Ovary (tissue), 10 donors: ENCODE measurements at places on chromosomes 6 and 20.

- no peak for DNase-seq
Measured at GRCh38 chr6:126380072-126380583, 40.2 kb downstream of the CENPW start.

- no peak for DNase-seq
Measured at GRCh38 chr6:123716506-123716905, 79.8 kb upstream of the TRDN start.

DNA sequence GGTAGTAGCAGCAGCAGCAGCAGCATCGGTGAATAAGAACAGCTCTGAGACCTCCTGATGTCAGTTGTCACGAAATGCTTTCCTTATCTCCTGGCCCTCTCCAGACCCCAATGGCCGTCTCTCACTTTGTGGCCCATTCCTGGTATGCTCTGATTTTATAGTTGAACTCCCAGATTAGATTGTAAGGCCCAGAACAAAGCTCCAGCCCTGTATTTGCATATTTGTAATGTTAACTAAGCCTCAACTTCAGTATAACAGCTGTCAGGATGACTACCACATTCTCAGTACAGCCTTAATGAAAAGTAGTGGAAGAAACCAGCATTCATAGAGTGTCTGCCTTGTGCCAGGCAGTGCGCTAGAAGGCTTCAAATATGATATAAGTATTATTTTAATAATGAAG is 180.9 kb downstream of the SASH1 start:
- no peak for DNase-seq

GRCh38 chr20:23595941-23596340 is 9.8 kb downstream of the CST9 start:
- DNase-seq: no peak

DNA sequence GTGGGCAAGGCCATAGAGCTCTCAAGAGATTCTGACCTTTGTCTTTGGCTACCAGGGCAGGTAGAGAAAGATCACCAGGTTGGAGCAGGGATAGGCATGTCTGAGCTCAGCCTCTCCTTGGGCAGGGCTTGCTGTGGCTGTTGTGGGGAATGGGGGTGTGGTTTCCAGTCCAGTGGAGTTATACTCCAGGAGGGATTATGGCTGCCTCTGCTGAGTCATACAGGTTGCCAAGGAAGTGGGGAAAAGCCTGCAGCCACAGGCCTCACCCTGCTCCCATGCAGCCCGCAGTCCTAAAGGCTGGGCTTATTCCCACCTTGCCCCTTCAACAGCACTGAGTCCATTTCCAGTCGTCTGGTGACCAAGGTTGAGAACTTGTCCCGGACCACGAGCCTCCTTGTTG is 21.9 kb downstream of the MEP1A start:
- no peak for DNase-seq

- DNase-seq: no peak
Measured at GRCh38 chr6:84137989-84138575, 89.4 kb downstream of the CEP162 start.

DNA sequence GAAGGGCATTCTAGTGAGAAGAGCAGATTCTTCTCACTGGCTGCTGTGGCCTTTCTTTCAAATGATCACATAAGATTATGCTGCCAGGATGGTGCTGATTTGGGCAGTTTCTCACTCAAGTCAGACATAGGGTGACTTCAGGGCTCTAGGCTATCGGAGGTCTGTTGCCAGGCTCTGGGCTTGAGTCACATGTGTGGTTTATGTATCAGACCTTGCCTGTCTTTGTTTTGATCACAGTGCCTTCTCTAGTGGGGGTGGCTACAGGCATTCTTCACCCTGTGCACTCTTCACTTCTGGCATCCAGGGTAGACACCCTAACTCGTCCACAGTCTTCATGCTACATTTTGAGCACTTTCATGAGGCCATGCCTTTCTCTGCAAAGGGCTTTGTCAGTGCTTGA is 823.7 kb upstream of the MAN1A1 start:
- no peak for DNase-seq

GRCh38 chr20:3042625-3043024 is 797 bp upstream of the GNRH2 start:
- DNase-seq: peak; percentile 83

- no peak for DNase-seq
Measured at GRCh38 chr6:158663625-158664165, 13.8 kb downstream of the SYTL3 start.

GRCh38 chr6:158595223-158595622 is 35.3 kb downstream of the TMEM181 start:
- no peak for DNase-seq

GRCh38 chr20:23298155-23298554 is 52.4 kb upstream of the NXT1 start:
- no peak for DNase-seq

DNA sequence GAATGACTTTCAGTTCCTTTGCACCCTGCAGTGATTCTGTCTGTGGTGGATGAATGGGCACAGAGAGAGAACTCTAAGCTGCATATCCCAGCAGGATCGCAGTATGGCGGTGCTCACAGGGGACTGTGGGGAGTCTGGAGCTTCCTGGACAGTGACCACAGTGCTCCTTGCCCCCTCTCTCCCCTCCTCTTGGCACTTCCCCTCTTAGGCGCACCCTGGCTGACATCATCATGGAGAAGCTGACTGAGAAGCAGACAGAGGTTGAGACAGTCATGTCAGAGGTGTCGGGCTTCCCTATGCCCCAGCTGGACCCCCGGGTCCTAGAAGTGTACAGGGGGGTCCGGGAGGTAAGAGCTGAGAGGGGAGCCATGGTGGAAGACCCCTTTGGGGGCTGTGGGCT is 8.6 kb downstream of the BYSL start:
- DNase-seq: no peak

DNA sequence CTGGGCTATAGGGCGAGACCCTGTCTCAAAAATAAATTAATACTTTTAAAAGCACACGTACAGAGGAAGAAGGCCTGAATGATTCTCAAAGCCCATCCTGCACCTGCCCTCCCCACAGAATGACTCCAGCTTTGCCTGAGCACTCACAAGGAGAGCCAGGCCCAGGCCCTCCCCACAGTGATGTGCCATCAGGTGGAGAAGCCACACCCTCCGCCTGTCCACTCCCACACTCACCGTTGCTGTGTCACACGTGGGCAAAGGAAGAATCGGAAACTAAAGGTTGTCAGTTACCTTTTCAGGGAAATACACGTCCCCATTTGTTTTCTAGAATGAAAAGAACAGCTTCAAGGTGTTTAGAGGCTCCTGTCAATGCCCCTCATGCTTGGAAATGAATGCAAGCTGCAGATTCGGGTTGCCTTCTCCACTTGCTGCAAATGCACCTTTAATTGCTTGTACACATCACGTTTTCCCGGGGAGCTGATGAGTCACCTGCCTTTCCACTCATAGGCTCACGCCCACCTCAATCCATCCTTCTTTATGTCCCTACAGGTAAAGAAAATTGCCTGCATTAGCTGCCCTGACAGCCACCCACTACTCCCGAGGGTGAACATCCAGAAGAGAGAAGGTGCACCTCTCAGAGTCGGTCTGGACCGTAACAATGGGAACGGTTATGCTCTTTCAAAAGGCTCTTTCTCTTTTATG is 45.5 kb upstream of the AFDN start:
- DNase-seq: no peak

- DNase-seq: no peak
Measured at GRCh38 chr6:170258407-170258806, 32.5 kb downstream of the DLL1 start.

DNA sequence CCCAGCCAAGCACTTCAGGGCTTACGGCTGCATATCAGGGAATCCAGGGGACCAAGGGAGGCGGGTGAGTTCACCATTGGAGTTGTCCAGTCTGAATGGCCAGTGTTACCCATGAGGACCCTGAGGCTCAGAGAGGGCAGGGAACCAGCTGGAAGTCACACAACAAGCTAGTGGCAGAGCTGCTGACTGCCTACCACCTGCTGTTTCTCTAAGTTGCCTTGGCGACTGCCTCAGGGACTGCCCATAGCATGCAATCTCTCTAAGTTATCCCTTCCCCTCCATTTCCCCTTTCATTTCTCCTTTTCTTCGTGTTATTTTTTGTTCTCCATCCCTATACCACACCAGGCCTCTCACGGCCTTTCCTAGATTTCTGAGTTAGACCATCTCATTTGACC is 71.8 kb upstream of the SIRPA start:
- no peak for DNase-seq

GRCh38 chr6:163404825-163405265 is 9.7 kb upstream of the QKI start:
- no peak for DNase-seq

DNA sequence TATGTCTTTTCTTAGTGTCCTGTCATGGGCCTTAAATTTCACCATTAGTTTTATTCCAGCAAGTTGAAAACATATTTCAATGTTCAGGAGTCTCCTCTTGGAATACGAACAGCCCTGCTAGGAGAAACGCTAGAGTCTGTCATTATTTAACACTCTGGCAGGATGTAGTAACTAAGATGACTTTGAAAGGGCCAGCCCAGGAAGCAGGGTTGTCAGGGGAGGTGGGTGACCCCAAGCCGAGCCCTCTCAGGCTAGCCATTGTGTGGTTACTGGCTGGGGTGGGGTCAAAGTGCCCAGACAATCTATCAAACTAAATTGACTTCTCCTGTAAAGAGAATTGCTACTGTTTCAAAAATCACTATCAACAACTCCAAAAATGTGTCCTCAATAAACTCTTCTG is 67.8 kb downstream of the LY86 start:
- DNase-seq: no peak

DNA sequence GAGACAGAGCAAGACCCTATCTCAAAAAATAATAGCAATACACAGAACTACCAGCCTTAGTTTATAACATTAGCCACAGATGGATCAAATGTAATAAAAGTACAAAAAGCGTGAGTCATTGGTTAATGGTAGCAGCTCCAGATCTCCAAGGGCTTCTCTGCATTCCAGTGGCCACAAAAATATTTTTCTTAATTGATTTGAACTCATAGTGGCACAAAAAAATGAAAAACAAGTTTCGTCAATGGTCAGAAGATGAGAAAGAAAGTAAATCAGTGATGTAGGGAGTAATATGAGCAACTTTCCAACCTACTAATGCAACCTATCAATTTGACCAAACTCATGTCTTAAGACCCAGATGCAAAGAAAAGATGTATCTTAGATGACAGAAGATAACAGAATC is 79.6 kb downstream of the CEP57L1 start:
- DNase-seq: no peak

DNA sequence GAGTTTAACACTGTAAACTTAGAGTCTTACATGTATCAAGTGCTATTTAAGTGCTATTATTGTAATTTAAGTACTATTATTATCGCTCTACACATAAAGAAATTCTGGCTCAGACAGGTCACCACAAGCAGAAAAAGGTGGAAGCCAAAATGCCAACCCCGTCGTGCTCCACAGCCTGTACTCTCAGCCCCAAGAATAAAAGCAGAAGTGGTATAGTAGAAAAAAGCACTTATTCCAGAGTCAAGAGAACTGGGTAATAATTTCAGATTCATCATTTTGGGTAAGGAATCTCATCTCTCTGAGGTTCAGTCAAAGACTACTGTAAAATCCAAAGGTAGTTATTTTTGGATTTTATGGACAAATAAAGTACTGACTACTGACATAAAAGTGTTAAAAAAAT is 943 bp downstream of the ZUP1 start:
- no peak for DNase-seq

GRCh38 chr20:37901654-37902503 is 1.0 kb upstream of the VSTM2L start:
- no peak for DNase-seq

GRCh38 chr6:36430351-36430750 is 12.3 kb downstream of the PXT1 start:
- no peak for DNase-seq

- DNase-seq: no peak
Measured at GRCh38 chr6:73719046-73719445, 23.0 kb downstream of the CD109 start.

- DNase-seq: no peak
Measured at GRCh38 chr6:20845592-20845991, 311.3 kb downstream of the CDKAL1 start.

GRCh38 chr6:5081955-5082354 is 3.2 kb upstream of the PPP1R3G start:
- no peak for DNase-seq

GRCh38 chr20:22585786-22586493 is 1.6 kb upstream of the FOXA2 start:
- DNase-seq: no peak

- no peak for DNase-seq
Measured at GRCh38 chr20:44448753-44449546, 26.7 kb upstream of the TTPAL start.

DNA sequence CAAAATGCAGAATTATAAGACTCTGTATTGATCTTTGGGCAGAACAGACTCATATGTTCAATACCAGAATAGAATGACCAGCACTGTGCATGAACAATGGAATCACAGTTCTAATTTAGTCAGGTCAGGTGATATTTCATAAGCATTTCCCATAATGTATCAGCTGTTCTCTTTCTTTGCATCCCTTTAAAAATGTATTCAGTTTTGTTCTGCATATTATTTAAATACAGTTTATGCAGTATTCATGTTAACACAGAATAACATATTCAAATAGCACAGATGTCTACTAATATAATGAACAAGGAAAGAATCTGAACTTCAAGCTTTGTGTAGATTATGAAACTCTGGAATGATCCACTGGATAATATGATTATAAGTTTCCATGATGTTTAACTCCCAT is 128.5 kb downstream of the LAMP5 start:
- no peak for DNase-seq

DNA sequence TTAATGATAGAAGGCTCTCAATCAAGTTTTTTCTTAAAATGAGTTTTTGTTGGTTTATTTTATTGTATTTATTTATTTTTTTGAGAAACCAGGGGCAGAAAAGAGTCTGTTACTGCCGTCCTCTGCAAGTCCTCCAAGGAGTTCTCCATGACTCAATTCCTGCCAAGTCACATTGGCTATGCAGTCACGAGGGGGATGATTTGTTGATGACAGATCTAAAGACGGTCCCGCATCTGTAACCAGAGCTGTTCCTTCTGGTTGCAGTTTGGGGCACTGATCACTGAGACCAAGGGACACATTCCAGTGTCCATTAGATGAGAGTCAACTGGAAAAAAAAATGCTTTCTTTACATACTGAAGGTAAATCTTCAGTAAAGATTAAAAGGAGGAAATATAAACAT is 13.9 kb upstream of the TSHZ2 start:
- DNase-seq: no peak

DNA sequence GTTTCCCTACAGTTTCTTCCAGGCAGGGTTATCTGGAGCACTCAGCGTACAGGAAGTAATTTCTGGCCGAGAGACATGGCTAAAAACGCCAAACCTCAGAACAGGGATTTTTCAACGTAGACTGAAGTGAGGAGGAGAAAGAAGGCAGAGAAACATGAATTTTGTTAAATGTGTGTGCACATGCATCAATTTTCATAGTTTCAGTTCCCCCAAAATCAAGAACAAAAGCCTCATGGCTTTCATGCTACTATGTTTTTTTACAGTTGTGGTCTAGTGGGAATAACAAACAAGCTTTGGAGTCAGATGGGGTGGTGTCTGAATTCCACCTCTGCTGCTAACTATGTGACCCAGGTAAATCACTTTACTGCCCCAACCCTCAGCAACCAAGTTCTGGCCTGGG is 4.9 kb downstream of the TOMM34 start:
- DNase-seq: no peak
